ENCODE measurements at places on chromosomes 6 and 20.

- no peak for DNase-seq
Measured at GRCh38 chr20:33840759-33841435, 29.7 kb downstream of the CHMP4B start.

DNA sequence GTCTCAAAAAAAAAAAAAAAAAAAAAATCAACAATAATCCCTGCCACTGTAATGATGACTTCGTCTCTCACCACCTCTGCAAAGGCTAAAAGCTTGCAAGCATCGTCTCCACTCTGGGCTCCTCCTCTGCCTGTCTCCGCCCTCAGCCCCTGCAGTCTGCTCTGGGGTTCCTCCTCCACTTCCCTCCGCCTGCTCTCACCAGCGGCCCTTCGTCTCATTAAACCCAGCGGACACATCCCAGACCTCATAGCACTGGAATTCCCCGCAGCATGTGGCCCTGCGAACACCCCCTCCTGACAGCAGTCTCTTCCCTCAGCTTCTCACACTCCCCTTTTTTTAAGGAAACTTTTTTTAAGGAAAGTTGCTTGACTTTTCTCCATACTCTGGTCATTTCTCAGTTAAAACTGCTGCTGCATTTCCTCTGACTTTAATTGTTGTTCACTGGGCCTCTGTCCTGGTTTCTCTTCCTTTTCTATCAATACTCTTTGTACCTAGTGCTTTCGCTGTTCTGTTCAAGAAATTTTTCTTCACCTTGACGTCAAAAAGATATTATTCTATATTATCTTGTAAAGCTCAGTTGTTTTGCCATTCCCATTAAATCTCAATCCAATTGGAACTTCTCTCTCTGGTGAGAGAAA lies 70.9 kb upstream of the PLEKHG1 start:
- DNase-seq: no peak

GRCh38 chr6:111534231-111534751 lies 51.3 kb upstream of the REV3L start:
- DNase-seq: no peak

DNA sequence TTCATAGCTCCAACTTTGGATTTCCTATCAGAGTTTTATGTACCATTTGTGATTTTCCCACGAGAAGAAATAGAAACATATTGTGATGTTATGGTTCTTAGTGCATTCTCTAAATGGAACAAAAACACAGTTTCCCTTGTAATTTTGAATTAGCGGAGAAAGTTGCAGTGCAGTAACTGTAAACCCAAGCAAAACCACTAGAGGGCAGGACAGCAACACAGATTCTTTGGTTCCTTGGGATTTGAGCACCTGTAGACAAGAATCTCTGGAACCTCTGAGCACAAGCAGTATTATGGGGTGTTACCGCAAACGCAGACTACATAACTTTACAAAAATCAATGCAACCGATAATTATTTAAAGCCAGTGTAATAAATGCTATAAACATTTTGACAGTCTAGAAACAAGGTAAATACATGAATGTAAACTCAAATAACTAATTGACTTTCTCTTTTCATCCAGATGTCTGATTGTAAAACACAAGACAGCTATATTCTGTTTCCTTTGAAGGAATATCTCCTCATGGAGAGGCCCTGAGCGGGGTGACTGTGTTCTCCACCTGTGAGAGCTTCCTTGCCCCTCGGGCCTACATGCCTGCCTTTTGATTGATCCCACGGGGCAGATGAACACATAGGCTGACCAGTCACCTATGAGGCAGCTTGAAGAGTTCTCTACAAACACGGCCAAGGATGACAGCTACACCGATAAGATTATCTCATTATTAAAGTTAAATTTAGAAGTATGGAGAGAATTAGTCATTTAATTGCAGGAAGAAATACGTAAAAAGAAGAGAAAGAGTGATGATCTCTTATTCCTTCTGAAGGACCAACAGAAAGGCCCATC lies 67.5 kb upstream of the COL21A1 start:
- no peak for DNase-seq

- no peak for DNase-seq
Measured at GRCh38 chr6:137357263-137357947, 136.8 kb downstream of the OLIG3 start.

GRCh38 chr6:147283460-147283859 lies 79.2 kb downstream of the STXBP5 start:
- DNase-seq: no peak

GRCh38 chr6:85273870-85274269 lies 176.0 kb upstream of the NT5E start:
- no peak for DNase-seq

DNA sequence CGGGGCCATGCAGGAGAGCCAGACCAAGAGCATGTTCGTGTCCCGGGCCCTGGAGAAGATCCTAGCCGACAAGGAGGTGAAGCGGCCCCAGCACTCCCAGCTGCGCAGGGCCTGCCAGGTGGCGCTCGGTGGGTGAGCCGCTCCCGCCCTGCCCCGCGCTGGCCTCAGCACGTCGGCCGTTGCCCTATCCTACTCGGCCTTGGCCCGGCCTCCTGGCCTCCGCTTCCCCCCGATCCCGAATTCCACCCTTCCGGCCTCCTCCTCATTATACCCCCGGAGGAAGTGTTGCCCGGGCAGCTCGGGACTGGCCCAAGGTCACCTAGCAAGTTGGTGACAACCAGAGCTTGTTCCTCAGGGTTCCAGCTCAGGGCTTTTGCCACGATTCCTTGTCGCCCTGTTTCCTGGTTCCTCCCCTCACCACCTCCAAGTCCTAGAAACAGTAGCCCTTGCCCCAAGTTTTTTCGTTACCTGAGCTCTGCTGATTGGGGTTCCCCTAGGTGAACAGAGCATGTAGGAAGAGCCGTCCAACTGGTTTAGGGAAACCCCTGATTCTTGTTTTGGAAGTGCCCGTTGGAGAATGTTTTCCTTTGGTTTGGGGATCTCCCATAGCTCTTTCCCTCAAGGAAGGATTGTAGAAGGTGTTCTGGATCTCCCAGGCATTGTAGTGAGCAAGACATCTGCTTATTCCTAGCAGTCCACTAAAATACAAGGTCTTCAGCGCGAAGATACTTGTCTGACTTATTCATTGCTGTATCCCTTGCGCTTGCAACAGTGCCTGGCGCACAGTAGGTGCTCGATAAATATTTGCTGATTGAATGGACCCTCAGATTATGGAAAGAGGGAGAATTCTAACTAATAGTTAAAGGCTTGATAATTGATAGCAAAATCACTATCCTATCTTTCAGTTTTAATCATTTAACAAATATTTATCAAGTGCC lies 641 bp downstream of the ARFGEF2 start:
- no peak for DNase-seq
